ENCODE measurements at places on chromosomes 13 and 19.

DNA sequence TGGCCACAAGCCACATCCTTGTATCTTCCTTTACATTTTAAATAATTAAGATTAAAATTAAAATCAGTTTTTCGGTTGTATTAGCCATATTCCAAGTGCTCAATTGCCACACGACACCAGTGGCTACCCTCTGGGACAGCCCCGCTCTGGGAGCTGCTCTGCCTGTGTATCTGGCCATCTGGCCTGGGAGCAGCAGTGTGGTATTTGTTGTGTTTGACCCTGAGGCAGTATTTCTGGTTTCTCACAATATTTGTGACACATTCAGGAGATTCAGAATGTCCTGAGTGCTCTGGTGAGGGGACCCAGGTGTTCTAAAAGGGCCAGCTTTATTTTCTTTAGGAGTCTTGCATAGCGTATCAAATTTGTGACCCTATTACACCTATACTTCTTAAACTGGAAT is 179.0 kb downstream of the SUCLA2 start:
- DNase-seq, result no peak

DNA sequence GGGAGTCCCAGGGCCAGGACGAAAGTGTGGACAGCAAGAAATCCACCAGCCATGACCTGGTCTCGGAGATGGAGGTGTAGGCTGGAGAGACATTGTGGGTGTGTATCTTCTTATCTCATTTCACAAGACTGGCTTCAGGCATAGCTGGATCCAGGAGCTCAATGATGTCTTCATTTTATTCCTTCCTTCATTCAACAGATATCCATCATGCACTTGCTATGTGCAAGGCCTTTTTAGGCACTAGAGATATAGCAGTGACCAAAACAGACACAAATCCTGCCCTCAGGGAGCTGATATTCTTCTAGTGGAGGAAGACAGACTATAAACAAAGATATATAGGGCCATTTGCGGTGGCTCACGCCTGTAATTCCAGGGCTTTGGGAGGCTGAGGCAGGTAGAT is 7.4 kb upstream of the DHX34 start:
- DNase-seq, result no peak

- DNase-seq, result no peak
Measured at GRCh38 chr13:29684441-29684840, 89.0 kb upstream of the SLC7A1 start.

GRCh38 chr19:57830071-57830602 is at the start of gene ZNF587B:
Gene ZNF587B, plus strand, starts transcription at chr19:57830299. Its CDS starts 230 bp downstream, at chr19:57830529.
- DNase-seq, result no peak

DNA sequence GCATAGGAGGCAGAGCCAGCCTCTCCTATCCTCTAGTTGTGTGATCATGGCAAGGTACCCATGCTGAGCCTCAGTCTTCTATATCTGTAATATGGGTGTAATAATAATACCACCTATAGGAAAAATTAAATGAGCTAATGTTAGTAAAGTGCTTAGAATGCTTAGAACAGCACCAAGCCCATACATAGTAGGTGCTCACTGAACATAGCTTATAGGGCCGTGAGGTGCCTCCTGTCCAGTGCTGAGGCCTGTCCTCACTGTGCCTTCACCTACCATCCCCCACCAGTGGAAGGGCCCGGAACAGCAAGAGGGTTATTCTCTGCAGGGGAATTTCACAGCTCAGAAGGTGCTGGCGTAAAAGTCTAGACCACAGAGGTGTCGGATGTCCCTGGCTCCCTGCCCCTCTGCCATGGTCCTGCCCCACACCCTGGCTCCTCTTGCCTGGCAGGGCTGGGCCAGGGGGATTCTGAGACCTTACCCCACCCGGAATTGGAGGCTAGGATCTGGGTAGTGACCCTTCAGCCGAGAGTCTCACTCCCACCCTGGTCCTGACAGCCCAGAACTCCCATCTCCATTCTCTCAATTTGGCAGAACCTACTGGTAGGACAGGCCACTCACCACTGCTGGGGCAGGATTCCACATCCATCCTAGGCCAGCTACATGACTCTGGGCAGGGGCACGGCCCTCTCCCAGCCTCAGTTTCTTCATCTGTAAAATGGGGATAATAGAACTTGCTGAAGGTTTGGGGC is 2.2 kb upstream of the SCN1B start:
- no peak for DNase-seq

DNA sequence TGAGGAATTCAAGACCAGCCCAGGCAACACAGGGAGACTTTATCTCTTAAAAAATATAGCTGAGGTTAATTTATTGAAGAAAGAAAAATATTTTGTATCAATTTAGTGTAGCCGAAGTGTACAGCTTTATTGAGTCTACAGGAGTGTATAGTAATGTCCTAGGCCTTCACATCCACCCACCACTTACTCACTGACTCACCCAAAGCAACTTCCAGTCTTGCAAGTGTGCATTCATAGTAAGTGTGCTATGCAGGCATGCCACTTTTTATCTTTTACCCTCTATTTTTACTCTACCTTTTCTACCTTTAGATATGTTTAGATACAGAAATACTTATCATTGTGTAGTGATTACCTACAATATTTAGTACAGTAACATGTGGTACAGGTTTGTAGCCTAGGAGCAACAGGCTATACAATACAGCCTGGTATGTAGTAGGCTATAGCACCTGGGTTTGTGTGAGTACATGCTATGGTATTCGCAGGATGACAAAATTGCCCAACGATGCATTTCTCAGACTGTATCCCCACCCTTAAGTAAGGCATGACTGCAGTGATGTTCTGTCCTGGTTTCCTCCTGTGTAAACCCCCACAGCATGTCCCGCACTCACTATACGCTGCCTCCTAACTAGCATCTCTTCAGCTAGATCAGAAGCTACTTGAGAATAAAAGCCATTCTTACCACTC is 15.3 kb upstream of the ATP12A start:
- DNase-seq, result no peak

DNA sequence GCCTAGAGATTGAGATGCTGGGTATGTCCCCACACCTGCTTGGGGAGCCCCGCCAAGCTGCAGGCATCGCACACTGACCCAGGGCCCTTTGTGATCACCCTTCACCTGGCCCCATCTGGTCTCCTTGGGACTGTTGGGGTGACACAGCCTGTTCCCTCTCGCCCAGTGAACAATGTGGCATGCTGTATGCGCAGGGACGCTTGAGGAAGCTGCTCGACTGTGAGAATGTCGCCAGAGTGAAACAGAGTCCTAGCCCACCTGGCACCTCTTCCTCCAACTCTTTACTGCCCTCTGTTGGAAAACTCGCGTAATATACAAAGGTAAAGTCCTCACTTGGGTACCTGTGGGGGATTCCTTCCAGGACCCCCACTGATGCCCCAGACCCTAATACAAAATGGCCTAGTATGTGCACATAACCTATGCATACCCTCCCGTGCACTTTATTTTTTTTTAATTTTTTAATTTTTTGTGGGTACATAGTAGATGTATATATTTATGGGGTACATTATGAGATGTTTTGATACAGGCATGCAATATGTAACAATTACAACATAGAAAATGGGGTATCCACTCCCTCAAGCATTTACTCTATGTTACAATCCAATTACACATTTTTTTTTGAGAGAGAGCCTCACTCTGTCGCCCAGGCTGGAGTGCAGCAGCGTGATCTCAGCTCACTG is 9.0 kb downstream of the BLOC1S3 start:
- no peak for DNase-seq

- DNase-seq, result no peak
Measured at GRCh38 chr19:4081441-4082129, 14.9 kb upstream of the ZBTB7A start.

DNA sequence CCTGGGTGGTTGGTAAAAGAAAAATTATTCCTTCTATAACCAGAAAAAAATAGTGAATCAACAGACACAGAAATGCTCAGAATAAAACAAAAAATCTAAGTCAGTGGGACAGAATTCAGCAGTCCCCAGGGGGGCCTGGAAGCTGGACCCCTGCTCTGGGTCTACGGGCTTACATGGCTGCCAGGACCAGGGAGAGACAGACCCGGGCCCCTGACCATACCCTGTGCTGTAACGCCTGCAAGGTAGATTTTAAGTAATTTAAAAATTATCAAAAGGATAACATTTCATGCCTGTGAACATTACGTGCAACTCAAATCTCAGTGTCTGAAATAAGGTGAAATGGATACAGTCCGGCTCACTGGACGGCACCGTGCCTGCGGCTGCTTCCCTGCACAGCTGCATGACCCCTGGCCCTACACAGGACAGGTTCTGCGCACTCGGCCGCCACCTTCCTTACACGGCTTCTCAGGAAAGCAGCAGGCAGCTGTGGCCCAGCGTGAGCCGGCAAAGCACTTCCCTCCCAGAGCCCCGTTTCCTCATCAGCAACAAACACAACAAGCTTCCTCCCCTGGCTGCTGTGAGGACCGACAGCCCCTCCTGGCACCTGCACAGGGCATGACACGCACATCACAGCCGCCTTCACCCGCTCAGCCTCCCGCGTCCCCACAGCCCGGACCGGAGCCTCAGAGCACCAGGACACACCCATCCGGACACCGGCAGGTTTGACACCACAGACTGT is 22.2 kb downstream of the RASA3 start:
- DNase-seq, result no peak

DNA sequence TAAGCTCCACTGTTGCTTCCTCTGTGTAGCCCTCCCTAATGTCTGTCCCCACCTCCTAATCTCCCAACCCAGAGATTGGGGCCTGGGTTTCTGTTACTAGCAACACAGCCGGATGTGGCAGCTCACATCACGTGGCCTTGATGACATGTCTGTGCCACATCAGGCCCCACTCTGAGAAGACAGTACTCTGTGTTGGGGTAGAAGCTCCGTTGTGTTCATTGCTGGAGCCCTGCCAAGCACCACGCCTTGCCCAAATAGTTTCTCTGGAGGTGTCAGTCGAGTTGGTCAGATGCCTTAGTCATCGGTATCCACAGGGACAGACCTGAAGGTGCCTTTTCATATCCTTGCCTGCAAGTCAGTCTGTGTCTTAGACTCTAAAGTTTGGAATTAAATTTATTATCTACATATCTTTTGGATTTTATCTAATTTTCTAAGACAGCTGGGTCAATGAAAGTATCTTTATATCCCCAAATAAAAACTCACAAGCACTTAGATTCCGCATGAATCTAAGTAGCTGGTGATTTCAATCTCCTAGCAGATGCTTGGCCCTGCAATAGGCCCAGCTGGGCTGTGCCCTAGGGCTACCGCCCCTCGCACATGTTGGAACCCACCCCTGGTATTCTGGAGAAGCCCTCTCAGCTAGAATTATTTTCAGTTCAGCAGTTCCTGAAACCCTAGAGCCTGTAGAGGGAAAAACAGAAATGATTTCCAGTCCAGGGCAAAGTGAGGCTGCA is 204.0 kb upstream of the TSHZ3 start:
- DNase-seq, result no peak

DNA sequence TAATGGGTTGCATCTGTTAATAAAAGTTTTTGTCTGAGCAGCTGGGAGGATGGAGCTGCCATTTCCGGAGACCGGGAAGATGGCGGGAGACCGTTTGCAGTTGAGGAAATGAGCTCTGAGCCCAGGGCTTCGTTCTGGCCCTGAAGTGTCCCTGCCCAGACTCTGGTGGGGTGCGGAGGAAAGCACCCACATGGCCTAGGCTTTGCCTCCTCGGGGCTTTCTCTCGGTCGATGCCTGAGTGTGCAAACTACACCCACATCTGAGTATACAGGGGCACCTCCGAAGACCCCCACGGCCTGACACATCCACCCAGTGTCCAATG is 15.6 kb upstream of the NANOS3 start:
- no peak for DNase-seq

- no peak for DNase-seq
Measured at GRCh38 chr13:104691767-104692467, 1625.7 kb upstream of the SLC10A2 start.

DNA sequence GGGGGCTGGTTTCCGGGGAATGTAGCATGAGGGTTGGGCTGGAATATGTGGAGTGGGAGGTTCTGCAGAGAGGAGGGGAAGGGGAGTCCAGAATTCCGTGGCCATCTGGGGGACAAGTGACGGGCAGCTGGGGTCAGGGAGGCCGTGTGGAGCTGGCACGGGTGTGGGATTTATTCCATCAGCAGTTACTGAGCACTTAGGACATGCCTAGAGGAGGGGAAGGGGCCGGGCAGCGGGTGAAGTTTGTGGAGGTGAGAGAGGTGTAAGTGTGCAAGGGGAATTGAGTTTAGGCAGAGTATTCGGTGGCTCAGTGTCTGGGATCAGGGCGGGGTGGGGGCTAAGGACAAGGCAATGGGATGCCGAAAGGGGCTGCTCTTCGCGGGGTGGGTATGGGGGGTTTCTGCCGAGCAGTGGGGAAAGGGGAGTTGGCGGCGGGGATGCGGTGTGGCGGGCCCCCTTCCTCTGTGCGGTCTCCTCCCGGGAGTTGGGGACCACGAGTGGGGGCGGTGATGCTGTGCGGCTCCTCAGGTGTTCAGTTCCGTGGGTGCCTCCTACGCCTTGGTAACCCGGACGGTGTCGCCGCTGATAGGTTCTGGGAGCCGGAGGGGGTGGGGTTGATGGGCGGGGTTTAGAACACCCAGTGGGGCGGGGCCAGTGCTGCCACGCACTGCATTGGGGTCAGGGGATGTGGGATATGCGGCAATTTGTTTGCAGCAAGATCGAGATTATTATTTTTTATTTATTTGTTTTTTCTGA is 5.4 kb downstream of the CCDC61 start:
- no peak for DNase-seq

GRCh38 chr13:47085346-47085745 is 188.5 kb upstream of the HTR2A start:
- no peak for DNase-seq

DNA sequence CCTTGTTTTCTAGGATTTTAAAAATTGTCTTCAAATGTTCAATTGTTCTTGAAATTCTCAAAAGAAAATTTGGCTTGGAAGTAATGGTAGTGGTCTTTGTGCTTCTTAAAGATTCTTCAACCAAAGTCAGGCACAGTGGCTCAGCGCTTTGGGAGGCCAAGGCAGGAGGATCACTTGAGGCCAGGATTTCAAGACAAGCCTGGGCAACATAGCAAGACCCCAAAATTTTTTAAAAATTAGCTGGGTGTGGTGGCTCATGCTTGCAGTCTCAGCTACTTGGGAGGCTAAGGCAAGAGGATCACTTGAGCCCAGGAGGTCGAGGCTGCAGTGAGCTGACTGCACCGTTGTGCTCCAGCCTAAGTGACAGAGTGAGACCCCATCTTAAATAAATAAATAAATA is 153.5 kb upstream of the ZNF507 start:
- DNase-seq, result no peak

Data from cortex of kidney (tissue), 1 donor.